Esophagus squamous epithelium (tissue), 5 donors: ENCODE measurements at places on chromosomes 5 and 9. TPM values are rescaled to one million over a fixed set of nuclear protein-coding genes. Genes with fewer than 3 reads are reported as not detected.

DNA sequence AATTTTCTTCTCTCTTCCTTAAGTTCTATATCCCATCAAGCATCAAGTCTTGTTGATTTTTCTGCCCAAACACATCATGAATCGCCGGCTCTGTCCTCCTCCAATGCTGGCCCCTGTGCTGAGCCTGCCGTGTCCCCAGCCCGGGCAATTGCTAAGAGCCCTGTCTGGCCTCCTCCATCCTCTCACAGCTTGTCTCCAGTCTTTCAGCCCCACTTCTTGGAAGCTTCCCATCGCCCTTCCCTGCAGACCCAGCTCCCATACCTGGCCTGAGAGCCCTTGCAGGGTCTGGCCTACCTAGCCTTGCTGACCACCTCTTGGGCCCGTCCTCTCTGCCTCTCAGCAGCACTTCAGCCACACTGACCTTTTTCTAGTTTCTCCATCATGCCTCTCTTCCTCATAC, 61.9 kb downstream of the COL15A1 start:
- H3K27me3 ChIP-seq: no peaks in the 10 kb centered on the region
- H3K4me3 ChIP-seq: no peak overlapping the region
- peaks cover 22% of the 10 kb centered on the region for H3K36me3 ChIP-seq
- H3K27ac ChIP-seq: no peak overlapping the region
- no peak for DNase-seq

GRCh38 chr5:83353231-83353630, 118.3 kb upstream of the VCAN start:
- DNase-seq: no peak
- H3K27me3 ChIP-seq: no peaks in the 10 kb centered on the region
- H3K36me3 ChIP-seq: no peaks in the 10 kb centered on the region
- no peaks in the 10 kb centered on the region for H3K4me1 ChIP-seq
- H3K4me3 ChIP-seq: no peak overlapping the region

DNA sequence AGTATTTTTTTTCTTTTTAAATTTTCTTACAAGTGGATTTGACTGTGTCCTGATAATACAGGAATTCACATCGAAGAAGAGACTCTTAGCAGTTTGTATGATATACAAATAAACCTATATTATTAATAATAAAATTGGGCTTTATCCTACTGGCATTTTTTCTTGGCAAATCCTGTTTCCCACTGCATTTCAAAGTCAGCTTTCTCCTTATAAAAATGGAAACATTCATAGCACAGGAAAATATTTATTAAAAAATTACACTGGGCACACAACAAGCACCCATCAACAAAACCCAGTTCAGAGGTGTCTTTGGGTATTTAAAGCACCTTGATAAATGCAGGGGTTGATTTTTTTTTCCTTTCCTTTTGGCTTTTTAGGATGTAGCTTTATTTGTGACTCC, 200.9 kb downstream of the MEF2C start:
- DNase-seq: no peak
- no peak overlapping the region for H3K27ac ChIP-seq
- peaks cover 30% of the 10 kb centered on the region for H3K27me3 ChIP-seq
- peaks cover 9% of the 10 kb centered on the region for H3K4me1 ChIP-seq
- H3K36me3 ChIP-seq: no peaks in the 10 kb centered on the region
- no peak overlapping the region for H3K4me3 ChIP-seq

- peak overlapping the region; percentile 17 for H3K27ac ChIP-seq
- no peak overlapping the region for H3K4me3 ChIP-seq
- peaks cover 33% of the 10 kb centered on the region for H3K36me3 ChIP-seq
These were observed 16.6 kb downstream of the SPTLC1 start for GRCh38 chr9:92098638-92099037.

HSDL2 gene
- 49.4 TPM for total RNA-seq

DNA sequence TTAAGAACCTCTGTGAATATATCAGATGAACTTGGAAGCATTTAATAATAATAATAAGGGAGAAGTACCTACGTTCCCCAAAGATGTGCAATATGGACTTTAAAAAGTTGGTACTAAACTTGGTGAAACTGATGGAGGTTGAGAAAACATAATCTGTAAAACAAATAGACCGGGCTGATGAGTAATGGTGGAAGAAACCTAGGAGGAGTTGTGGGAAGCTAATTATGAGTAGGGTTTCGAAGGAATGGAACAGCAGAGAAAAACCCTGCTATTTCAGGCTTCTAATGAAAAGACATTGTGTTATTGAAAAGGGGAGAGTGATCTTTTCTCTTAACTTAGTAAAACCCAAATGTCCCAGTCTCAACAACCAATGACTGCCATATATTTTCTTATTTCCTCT, 229.3 kb downstream of the PCSK1 start:
- DNase-seq: no peak
- no peak overlapping the region for H3K27ac ChIP-seq
- no peaks in the 10 kb centered on the region for H3K27me3 ChIP-seq
- peaks cover 12% of the 10 kb centered on the region for H3K4me1 ChIP-seq
- no peak overlapping the region for H3K4me3 ChIP-seq

DNA sequence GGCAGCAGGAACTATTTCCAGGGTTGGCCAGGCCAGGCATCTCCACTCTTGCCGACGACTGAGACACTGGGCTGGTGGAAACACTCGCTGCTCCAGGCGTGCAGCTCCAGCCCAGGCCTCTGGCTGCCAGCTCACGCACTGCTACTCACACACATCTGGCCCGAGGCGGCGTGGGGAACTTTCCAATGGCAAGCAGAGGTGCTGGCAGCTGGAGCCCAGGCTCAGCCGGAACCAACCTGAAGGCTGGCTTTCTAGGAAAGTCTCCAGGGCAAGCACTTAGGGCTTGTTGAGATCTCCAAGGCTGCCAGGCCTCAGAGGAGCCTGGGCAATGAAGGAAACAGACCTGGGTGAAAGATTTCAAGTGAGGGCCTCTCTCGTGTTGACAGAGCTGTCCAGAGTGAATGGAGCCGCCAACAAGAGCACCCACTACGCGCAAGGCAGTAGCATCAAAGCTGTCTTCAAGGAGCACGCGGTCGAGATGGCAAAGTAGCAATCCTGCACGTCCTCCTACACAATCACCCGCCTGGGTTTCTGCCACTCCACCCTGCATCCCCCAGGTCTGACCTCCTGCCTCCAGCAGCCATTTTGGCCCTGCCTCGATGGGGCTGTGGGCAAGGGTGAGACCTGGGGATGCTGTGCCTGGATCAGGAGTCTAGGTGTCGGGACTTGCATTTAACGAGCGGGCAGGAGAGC, 14.4 kb downstream of the SH3PXD2B start:
- DNase-seq: no peak
- H3K27ac ChIP-seq: peak overlapping the region; percentile 4
- no peak overlapping the region for H3K4me3 ChIP-seq
- no peaks in the 10 kb centered on the region for H3K36me3 ChIP-seq
- H3K27me3 ChIP-seq: no peaks in the 10 kb centered on the region

DNA sequence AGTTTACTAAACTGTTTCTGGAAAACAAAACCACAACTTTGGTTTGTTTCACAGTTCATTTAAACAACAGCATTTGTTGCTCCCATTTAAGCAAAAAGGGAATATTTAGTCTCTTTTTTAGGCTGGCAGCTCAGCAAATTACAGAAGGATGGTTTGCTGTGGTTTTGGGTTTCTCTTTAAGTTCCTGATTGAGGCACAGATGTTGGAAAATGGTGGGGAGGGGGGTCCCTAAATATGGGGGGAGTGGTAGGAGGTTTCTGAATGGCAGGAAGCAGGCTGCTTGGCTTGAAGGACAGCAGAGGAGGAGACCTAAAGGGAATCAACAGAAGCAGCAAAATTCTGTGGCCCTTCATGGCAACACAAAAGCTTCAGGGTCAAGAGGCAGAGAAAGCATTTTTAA, 263.4 kb downstream of the ZSWIM6 start:
- peaks cover 12% of the 10 kb centered on the region for H3K4me1 ChIP-seq
- no peak for DNase-seq
- H3K27me3 ChIP-seq: no peaks in the 10 kb centered on the region
- no peaks in the 10 kb centered on the region for H3K36me3 ChIP-seq

GRCh38 chr5:172668594-172669071, 27.6 kb downstream of the NEURL1B start:
- H3K4me1 ChIP-seq: peaks cover 22% of the 10 kb centered on the region
- H3K4me3 ChIP-seq: no peak overlapping the region
- no peaks in the 10 kb centered on the region for H3K27me3 ChIP-seq
- no peaks in the 10 kb centered on the region for H3K36me3 ChIP-seq
- DNase-seq: no peak

DNA sequence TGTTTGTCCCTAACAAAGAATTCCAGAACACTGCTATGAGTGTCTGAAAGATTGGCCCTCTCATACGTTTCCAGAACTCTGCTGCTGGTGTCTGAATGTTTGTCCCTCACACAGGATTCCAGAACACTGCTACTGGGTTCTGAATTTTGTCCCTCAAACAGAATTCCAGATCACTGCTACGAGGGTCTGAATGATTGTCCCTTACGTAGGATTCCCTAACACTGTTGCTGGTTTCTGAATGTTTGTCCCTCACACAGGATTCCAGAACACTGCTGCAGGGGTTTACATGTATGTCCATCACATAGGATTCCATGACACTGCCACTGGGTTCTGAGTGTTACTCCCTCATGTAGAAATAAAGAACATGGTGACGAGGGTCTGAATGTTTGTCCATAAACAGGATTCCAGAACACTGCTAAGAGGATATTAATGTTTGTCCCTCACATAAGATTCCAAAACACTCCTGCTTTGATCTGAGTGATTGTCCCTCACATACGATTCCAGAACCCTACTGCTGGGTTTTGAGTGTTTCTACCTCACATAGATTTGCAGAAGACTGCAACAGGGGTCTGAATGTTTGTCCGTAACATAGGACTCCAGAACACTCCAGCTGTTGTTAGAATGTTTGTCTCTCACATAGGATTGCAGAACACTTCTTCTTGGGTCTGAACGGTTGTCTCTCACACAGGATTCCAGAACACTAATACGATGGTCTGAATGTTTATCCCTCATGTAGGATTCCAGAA, 214.4 kb downstream of the FOXD4L6 start:
- no peak for DNase-seq
- no peak overlapping the region for H3K27ac ChIP-seq
- H3K4me1 ChIP-seq: no peaks in the 10 kb centered on the region
- H3K36me3 ChIP-seq: no peaks in the 10 kb centered on the region

TMEM215 gene
- total RNA-seq: not detected

PCDHB16 gene
- 0.11 TPM for total RNA-seq

SVEP1 gene
- 13.8 TPM for total RNA-seq

SAXO1 gene
- total RNA-seq: not detected

GRCh38 chr5:173050791-173051190, 5.4 kb upstream of the CREBRF start:
- H3K36me3 ChIP-seq: no peaks in the 10 kb centered on the region
- H3K4me3 ChIP-seq: no peak overlapping the region
- H3K27me3 ChIP-seq: no peaks in the 10 kb centered on the region
- H3K4me1 ChIP-seq: peaks cover 13% of the 10 kb centered on the region

DNA sequence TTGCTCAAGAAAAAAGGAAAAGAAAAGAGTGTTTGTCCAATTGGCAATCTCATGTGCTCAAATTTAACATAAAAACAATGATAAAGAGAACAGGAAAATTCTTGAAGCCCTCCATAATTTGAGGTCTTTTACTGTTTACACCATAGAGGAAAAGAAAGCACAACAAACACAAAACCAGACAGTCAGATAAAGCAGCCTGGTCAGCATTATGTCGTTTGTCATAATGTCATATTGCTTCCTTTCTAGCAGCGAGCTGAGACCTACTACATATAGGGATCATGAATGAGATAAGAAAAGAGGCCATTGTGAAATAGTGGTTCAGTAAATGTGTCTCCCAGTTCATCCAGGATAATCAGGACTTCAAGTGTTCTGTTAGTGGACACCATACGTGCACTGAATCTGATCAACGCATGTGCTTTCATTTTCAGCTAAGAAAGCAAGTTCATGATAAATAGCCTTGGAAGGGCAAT, 64.7 kb upstream of the SELENOP start:
- no peak overlapping the region for H3K4me3 ChIP-seq
- no peaks in the 10 kb centered on the region for H3K27me3 ChIP-seq
- H3K36me3 ChIP-seq: no peaks in the 10 kb centered on the region
- DNase-seq: no peak
- no peak overlapping the region for H3K27ac ChIP-seq
- no peaks in the 10 kb centered on the region for H3K4me1 ChIP-seq

SLC1A1 gene
- 4.3 TPM for total RNA-seq

ASS1 gene
- 33.5 TPM for total RNA-seq

GRCh38 chr5:114176356-114176755, 185.5 kb upstream of the KCNN2 start:
- H3K27me3 ChIP-seq: no peaks in the 10 kb centered on the region
- no peak overlapping the region for H3K27ac ChIP-seq
- DNase-seq: no peak
- no peaks in the 10 kb centered on the region for H3K4me1 ChIP-seq
- no peak overlapping the region for H3K4me3 ChIP-seq
